ENCODE measurements at places on chromosomes 6 and 20.

GRCh38 chr6:52725535-52726192 lies 37.6 kb downstream of the GSTA2 start:
- DNase-seq = no peak

- DNase-seq = peak; percentile 23
Measured at GRCh38 chr20:63873477-63873971, 8.5 kb downstream of the TPD52L2 start.

DNA sequence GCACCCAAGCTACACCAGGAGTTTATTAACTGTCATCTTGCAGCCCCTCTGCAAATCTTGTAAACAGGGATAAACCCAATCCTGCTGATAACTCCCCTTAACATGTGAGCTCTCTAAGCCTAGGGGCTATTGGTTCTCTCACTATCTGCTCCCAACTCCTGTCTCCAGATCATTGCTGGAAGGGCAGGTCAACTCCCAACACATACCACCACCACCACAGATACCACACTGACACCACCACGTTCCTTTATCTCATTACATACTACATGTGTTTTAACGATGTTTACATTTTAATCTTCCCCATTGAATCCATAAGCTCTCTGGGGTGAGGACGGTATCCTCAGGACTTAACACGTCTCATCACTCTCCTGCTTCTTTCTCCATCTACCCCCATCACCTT lies 51.8 kb downstream of the SIM1 start:
- DNase-seq = no peak

GRCh38 chr20:38209736-38210405 lies 44.8 kb upstream of the TGM2 start:
- no peak for DNase-seq

DNA sequence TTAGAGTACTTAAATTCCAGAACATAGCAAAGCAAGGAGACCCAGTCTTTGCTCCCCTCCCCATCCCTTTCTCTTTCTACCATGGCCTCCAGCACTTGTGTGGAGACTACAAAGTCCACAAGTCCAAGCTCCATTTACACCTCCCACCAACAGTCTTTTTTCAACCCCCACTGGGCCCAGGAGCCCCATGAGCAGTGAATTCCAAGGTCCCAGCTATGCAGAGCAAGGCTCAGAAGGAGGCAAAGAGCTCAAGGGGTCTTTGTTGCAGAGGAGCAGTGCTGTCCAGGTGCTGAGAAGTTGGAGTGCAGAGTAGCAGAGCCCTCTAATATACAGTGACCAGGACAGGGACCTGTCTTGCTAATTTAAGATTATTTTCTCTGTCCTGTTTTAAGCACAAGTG lies 9.0 kb downstream of the PAK5 start:
- no peak for DNase-seq

GRCh38 chr6:10463040-10463439 lies 48.2 kb upstream of the TFAP2A start:
- DNase-seq = no peak

- no peak for DNase-seq
Measured at GRCh38 chr6:77092971-77093370, 370.3 kb downstream of the HTR1B start.

DNA sequence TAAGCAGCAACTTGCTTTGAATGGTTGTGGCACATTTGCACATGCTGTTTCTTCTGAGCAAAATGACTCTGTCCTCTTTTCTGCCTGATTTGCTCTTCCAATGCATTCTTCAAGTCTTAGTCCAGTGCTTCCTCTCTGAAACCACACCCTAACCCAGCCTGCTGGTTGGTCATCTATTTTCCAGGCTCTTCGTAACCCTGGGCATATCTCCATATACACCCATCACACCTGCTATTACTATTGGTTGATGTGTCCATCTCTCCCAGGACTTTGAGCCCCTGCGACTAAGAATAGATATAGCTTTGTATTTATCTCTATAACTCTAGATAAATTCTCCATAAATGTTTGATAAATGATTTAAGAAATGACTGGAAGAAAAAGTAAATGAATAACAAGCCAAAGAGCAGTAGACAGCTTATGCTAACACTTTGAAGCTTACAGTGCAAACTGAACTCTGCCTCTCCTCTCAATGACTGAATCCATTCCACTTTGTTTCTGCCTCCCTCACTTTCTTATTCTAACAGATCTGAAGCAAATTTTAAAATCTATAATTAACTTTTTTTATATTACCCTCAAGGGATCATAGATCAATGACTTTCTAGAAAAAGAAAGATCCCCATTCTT lies 59.7 kb upstream of the NT5E start:
- DNase-seq = no peak

DNA sequence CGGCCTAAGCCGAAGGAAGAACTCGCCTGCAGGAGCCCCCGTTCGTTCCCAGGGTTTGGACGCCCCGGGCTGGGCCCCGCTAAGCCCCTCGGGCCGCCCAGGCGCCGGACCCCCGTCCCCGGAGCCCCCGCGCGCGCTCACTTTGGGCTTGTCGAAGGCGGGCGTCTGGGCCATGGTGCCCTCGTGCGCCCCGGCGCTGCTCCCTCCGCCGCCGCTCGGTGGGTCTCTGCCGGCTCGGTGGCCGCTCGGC lies 140 bp downstream of the ADA start:
- DNase-seq = no peak

GRCh38 chr20:31516651-31517050 lies 2.4 kb downstream of the HM13 start:
- DNase-seq = no peak

DNA sequence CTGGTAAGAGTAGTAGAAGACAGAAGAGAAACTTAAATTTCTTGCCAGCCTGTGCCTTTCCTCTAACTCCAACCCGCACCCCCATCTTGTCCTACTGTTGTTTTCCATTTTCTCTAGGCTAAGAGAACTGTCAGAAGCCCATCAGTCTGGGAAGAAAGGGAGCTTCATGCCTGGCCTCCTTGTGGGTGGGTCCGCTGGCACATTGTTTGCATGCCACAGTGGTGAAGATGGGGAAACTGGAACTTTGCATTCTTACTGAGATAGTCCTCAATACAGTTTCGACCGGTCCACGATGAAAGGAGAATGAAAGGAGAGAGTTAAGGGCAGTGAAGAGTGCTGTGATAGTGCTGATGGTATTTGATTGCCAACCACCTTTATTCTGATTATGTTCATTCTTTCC lies 103.1 kb downstream of the TCP11 start:
- no peak for DNase-seq

- DNase-seq = peak; percentile 28
Measured at GRCh38 chr6:80165143-80165542, 58.7 kb downstream of the BCKDHB start.

DNA sequence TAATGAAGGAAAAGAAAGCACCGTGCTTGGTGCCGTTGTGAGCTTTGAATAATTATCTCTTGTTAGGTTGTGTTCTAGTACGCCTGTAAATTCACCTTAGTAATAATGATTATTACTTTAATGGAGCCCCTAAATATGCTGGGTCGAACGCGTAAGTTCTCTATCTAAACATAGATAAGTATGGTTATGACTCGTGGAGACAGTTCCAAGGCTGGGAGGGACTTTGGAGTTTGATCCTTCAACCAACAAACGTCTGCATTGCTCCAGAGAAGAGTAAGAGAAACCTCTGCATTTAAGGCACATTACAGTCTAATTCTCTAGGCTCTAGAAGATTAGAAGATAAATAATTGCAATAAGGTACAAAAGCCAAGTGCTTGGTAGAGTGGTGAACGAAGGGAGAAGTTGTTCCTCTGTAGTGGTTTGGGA lies 514 bp downstream of the ACOT13 start:
- no peak for DNase-seq

- DNase-seq = no peak
Measured at GRCh38 chr6:13378669-13379590, 50.6 kb upstream of the TBC1D7 start.

GRCh38 chr6:8731874-8732273 lies 296.5 kb upstream of the SLC35B3 start:
- no peak for DNase-seq

GRCh38 chr6:75849329-75850025 lies 100.4 kb downstream of the MYO6 start:
- no peak for DNase-seq

GRCh38 chr6:137950581-137950980 lies 83.5 kb downstream of the TNFAIP3 start:
- no peak for DNase-seq

- no peak for DNase-seq
Measured at GRCh38 chr6:7939184-7939863, 28.7 kb upstream of the TXNDC5 start.

- DNase-seq = no peak
Measured at GRCh38 chr6:143823548-143823947, 19.6 kb upstream of the LTV1 start.

DNA sequence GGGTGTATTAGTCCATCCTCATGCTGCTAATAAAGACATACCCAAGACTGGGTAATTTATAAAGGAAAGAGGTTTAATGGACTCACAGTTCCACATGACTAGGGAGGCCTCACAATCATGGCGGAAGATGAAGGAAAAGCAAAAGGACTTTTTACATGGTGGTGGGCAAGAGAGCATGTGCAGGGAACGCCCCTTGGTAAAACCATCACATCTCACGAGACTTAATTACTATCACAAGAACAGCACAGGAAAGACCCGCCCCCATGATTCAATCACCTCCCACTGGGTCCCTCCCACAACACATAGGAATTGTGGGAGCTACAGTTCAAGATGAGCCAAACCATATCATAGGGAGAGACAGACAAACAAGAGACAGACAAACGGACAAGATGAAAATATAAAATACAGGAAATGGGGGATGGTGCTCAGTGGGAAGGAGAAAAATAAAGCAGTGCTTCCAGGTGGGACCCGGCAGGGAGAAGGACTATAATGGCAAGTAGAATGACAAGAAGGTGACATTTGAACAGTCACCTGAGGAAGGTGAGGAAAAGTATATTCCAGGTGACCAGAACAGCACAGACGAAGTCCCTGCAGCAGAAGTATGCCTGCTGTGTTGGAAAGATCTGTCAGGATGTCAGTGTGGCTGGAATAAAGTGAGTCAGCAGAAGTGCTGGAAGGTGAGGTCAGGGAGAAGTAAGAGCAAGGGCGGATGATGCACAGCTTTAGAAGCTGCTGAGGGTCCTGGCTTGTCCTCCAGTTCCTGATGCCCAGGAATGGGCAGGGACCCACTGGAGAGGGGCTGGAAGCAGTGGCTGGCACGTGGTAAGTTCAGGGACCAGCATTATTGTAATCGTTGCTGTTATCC lies 61.1 kb downstream of the SLC2A10 start:
- no peak for DNase-seq

DNA sequence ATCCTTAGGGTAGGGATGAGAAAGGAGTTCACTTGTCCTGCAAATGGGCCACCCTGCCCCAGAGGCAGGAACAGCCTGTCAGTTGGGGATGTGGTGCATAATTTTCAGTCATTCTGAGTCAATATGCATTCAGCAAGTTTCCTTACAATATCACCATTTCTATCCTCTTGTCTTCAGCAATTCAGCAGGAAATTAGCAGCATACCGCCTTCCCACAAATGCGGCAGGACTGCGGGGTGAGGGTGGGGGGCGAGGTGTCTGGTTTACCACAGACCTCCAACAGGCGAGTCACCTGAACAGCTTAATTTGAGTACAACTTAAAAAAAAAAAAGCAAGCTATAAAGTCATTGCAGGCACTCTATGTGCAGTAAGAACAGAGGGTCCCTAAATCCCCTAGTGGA lies 126.8 kb downstream of the MAP3K7 start:
- no peak for DNase-seq

- no peak for DNase-seq
Measured at GRCh38 chr6:88494401-88495140, 328.4 kb upstream of the CNR1 start.

DNA sequence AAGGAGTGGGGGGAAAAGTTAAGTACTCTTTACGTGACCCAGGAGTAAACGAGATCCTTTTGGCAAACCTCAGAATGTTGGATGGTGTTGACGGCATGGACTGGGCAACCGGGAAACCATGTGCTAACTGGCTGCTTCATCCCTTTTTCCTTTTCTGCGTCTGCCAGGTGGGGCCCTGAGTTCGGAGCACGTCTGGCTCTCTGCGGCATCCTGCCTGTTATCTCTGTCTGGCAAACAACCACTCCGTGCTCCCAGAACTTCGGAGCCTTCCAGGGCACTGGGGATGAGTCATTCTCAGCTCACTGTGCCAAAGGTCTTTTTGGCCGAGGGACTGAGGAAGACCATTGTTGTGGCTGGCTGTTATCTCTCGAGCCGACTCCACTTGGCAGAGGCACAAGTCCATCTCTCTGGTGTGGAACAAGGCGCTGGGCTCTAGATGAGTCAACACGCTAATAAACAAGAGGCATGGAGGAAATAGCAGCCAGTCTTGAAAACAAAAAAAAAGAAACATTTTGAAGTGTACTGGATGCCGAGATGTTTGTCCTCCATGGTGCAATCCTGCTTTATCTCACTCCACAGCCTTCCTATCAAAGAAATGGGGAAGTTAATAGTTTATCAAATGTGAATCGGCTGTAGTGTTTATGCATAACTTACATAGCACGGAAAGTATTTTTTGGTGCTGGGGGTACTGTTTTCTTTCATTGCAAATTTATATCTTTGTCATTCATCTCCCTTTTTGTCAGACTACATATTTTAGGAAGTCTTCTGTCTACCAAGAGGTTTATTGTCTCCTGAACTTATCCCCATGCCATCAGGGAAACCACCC lies 64.6 kb upstream of the TXNDC5 start:
- no peak for DNase-seq

DNA sequence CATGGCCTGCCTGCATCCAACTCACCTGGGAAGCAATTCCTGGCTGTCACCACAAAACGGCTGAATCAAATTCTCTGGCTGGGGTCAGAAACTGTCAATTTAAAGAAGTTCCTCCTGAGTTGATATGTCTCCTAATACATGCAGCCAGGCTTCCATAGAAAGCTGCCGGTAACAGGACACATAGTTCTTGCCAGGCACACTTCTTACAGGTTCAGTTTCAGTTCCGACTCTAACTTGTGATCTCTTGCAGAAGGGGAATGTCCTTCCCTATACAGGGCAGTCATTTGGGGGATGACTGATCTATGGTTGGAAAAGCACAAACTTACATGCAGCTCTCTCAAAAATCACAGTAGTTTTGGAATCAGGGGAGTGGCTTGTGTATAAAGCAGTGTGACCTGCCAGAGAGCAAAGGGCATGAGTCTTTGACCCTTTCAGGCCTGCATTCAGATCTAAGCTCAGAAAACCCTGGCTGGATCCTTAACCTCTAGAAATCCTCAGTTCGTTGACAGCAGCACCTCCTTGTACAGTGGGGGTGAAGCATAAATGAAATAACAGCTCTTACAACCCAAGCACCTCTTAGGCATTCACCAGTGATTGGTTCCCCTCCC lies 195.6 kb downstream of the SCP2D1 start:
- no peak for DNase-seq

DNA sequence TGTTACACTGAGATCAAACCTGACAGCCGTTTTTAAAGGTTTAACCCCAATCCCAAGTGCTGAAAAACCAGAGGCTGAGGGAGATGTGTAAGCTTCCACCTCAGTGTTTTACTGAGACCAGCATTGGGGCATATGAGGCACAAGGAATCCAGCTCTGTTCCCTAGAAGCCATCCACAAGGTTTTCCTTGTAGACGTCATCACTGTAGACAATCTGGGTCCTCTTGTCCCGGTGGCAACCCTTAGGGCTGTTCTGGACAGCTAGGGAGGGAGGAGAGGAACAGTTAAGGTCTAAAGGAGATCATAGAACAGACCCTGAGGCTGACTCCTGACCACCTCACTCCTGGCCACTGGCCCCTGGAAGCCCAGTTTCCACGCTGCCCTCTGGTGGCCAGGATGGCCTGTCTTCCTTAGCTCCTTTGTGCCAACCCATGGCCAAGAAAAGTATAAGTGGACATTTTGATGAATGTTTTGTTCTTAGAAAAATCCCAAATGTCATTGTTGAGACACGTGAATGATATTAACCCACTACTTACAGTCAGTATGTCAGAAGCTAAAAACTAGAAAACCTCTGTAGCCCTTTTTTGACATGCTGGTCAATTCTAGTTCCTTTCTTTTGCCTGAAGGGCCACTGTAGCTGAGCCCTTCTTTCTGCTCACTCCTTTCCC lies 6.4 kb downstream of the CFB start:
- peak; percentile 16 for DNase-seq

Data from stimulated activated CD4-positive, alpha-beta T cell treated with anti-CD3 and anti-CD28 coated beads, Interleukin-12 subunit alpha, Interleukin-12 subunit beta, amount 100 ng/mL, for 48 hours (primary cell).